A172 (cell line): ENCODE measurements at places on chromosomes 4 and X. TPM values are rescaled to one million over a fixed set of nuclear protein-coding genes. Genes with fewer than 3 reads are reported as not detected.

GRCh38 chr4:24736066-24736465 is 59.3 kb upstream of the SOD3 start:
- no peak for DNase-seq

GRCh38 chr4:82268050-82268825 is 105.6 kb downstream of the HNRNPD start:
- peak; percentile 44 for DNase-seq

- DNase-seq: peak; percentile 45
Measured at GRCh38 chr4:133130171-133130570, 18.9 kb upstream of the PCDH10 start.

- no peak for DNase-seq
Measured at GRCh38 chr4:16290681-16291420, 64.6 kb upstream of the TAPT1 start.

DNA sequence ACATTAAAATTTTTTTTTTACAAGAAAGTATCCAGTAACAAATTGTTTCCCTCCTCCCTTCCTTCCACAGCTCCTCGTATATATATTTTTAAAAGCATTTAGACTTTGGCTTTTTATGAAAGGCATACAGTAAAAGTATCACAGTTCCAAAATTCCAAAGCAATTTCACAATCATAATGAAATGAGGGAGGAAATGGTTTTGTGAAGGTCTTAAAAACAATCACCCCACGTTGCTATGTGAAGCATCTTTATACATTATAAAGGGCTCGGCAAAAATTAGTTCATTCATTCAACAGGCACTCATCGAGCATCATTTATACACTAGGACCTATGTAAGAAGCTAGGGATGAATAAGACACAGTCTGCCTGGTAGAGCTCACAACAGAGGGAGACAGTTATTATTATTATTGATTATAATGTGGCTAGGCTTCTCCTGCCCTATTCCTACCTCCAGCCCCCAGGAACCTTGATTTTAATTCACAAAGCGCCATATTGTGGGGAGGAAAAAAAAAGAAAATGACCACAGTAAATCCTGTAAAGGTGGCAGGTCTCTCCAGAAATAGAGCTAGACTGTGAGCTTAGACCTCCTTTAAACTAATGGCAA is 239.9 kb downstream of the MAML3 start:
- no peak for DNase-seq

DNA sequence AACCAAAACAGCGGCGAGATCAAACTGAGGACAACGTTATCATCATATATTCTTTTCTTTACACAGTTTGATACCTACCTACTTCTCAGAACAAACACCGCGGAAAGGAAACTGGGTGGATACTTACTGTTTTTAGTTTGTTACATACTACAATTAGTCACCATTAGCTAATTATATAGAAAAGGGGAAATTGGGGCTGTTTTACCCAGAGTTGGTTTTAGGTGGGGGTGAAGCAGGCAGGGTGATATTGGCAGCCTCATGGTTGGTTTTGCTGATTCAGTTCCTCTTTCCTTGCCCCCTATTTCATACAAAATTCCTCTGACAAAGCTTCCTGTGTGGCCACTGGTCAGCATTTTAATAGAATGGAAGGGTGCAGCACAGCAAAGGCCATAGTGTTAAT is 77.8 kb downstream of the SORBS2 start:
- no peak for DNase-seq

GRCh38 chr4:175499735-175500352 is 312.2 kb downstream of the GPM6A start:
- no peak for DNase-seq

GRCh38 chr4:6414578-6414977 is 57.8 kb downstream of the PPP2R2C start:
- DNase-seq: no peak

Gene SMPX
- not detected in 2 replicates for total RNA-seq

Gene XPNPEP2
- total RNA-seq: not detected in 2 replicates

Gene FDCSP
- total RNA-seq: not detected in 2 replicates

Gene CLDN34
- not detected in 2 replicates for total RNA-seq

Gene MAGEA8
- not detected in 2 replicates for total RNA-seq

Gene LARP1B
- 22.0 and 27.1 TPM in 2 replicates for total RNA-seq
